ENCODE measurements at places on chromosomes 12 and 14. TPM values are rescaled to one million over a fixed set of nuclear protein-coding genes. Genes with fewer than 3 reads are reported as not detected.

Gene ZNF385A
- total RNA-seq = 1.2 TPM

GRCh38 chr14:94601884-94602391 is 10.3 kb upstream of the SERPINA3 start:
- no peak for DNase-seq

GRCh38 chr14:105146181-105146975 is 22.2 kb downstream of the JAG2 start:
- no peak for DNase-seq

GRCh38 chr12:108690542-108691174 is 40.7 kb downstream of the CORO1C start:
- no peak for DNase-seq

GRCh38 chr14:89139404-89140247 is 277.4 kb downstream of the FOXN3 start:
- no peak for DNase-seq

DNA sequence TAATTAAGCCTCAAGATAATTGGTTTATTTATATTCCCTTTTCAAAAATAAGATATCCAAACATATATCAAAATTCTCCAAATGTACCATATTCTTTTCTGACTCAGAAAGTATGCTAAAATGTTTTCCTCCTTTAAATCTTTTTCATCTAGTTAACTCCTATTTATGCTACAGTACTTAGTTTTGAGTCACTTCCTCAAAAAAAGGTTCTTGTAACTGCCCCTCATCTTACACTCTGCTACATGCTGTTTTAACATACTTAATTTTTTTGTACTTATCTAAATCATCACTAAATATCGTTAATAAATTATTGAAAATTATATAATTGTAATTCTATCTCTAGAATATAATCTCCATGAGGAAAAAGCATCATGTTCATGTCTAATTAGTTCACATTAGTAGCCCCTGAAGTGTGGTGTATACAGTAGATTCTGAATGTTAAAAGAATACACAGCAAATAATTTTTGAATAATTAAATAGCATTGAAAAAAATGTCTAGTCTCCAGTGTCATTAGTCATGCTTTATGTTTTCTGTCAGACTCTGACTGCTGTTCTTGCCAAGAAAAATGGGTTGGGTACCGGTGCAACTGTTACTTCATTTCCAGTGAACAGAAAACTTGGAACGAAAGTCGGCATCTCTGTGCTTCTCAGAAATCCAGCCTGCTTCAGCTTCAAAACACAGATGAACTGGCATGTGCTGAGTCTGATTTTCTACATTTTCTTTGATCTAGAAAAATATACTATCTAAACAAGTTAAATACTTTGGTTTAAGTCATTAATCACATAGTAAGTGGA is 3.5 kb downstream of the KLRD1 start:
- no peak for DNase-seq

DNA sequence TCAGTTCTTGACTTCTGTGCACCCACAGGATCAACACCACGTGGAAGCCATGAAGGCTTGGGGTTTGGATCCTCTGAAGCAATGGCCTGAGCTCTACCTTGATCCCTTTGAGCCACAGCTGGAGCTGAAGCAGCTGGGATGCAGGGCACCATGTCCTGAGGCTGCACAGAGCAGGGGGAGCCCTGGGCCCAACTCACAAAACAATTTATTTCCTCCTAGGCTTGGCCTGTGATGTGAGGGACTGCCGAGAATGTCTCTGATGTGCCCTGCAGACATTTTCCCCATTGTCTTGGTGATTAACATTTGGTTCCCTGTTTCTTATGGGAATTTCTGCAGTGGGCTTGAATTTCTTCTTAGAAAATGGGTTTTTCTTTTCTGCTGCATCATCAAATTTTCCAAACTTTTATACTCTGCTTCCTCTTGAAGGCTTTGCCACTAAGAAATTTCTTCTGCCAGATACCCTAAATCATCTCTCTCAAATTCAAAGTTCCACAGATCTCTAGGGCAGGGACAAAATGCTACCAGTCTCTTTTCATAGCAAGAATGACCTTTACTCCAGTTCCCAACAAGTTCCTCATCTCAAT is 288.2 kb downstream of the CCDC59 start:
- no peak for DNase-seq

Measured in activated naive CD4-positive, alpha-beta T cell treated with anti-CD3 and anti-CD28 coated beads, Interleukin-2, amount 50 U/mL, for 72 hours (primary cell).